GM23338 (cell line): ENCODE measurements at places on chromosomes 4 and X.

DNA sequence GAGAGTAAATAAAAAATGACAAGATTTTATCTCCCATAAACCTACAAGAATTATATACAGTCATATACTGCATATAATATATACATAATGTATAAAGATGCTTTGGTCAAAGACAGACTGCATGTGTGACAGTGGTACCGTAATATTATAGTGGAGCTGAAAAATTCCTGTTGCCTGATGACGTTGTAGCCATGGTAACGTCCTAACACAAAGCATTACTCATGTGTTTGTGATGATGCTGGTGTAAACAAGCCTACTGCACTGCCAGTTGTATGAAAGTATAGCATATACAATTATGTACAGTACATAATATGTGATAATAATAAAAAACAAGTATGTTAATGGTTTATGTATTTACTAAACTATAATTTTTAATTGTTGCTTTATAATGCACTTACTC is 245.2 kb upstream of the CENPE start:
- DNase-seq: no peak

- no peak for DNase-seq
These were observed 102.9 kb downstream of the COX18 start for GRCh38 chr4:72966652-72967051.

GRCh38 chr4:124144238-124144654 is 568.3 kb downstream of the ANKRD50 start:
- no peak for DNase-seq

DNA sequence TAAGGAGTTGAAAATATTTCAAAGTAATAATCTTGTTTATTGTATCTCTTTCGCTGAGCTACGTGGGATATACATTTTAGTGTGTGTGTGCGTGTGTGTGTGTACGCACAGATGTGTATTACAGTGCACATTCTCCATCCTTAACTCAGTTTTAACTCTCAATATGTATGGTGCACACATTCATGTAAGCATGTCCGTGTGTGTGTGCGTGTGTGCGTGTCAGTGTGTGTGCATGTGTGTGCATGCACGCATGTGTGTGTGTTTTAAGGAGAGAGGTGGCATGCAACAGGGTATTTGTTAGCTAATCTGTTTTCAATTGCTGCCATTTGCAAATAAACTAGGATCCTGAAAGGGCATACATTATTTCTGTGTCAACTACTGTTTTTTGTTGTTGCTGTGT is 264.9 kb upstream of the CXorf51A start:
- no peak for DNase-seq

DNA sequence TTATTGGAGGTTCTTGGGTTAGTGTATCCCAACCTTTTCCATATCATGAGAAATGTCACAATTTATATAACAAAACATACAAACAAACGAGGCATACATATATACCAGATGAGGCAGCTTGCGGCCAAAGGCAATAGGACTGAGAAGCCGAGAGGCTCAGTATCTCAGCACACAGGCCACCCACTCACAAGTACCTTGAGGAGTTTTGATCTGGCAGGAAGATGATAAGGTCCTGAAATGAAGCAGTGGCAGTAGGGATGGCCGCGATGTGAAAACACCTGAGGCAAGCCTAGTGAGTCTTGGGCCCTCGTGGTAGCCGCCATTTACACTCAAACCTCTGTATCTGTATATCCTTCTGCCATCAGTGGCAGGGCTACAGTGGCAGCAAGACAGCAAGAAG is 55.3 kb upstream of the PRPS1 start:
- no peak for DNase-seq

GRCh38 chr4:123510659-123511058 is 114.1 kb downstream of the SPRY1 start:
- DNase-seq: no peak

DNA sequence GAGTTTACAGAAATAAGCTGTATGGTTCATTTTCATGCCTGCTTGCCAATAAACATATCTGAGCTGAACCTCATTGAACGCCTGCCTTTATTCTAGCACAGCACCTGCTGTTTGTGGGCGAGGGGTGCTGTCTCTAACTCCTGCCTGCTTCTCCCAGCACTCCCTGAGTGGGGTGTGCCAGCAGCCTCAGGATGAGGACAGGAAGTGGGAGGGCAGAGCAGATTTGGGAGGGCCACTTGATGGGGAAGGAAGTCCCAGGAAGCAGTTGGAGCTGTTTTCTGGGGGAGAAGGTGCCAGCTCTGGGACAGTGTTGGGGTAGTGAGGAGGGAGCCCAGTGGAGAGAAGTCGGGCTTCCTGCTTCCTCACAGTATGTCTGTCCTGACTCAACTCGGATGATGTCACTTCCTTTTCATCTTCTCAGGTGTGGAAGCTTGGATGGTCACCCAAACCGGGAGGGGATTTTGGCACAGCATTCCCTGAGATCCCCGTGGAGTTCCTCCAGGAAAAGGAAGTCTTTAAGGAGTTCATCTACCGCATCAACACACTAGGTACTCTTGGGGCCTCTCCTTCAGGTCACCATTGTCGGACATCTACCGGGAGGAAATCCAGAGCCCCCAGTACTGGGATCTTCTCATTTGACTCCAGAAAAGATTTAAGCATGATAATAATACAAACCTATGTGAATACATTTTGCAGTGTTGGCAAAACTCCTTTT is 29.0 kb upstream of the MSANTD1 start:
- DNase-seq: no peak

DNA sequence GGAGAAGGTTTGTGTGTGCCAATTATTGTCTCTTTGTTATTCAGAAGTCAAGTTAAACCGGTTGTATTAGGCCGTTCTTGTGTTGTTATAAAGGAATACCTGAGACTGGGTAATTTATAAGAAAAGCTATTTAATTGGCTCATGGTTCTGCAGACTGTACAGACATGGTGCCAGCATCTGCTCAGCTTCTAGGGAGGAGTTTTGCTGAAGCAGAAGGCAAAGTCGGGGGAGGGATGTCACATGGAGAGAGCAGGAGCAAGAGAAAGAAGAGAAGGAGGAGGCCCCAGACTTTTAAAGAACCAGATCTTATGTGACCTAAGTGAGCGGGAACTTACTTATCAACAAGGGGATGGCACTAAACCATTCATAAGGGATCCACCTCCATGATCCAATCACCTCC is 349.3 kb upstream of the PCDH18 start:
- no peak for DNase-seq

DNA sequence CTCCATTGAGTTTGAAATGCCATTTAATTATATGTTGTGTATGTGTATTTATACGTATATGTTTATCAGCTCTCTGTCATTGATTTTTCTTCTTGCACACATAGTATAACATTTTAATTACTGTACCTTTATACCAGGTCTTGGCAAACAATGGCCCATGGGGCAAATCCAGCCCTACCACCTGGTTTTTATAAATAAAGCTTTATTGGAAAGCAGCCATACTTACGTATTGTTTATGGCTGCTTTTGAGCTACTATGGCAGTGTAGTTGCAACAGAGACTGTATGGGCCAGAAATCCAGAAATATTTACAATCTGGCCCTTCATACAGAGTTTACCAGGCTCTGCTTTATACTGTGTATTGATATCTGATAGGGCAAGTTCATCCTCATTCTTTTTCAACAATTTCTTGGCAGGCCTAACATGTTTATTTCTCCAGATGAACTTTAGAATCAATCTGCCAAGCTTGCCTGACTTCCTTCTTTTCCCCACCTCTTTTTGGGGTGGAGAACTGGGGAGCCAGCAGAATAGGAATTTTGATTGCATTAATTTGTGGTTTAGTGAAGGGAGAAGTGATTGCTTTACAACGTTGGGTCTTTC is 15.8 kb downstream of the DCUN1D4 start:
- no peak for DNase-seq

- no peak for DNase-seq
These were observed 23.1 kb upstream of the NAP1L5 start for GRCh38 chr4:88720451-88721428.

DNA sequence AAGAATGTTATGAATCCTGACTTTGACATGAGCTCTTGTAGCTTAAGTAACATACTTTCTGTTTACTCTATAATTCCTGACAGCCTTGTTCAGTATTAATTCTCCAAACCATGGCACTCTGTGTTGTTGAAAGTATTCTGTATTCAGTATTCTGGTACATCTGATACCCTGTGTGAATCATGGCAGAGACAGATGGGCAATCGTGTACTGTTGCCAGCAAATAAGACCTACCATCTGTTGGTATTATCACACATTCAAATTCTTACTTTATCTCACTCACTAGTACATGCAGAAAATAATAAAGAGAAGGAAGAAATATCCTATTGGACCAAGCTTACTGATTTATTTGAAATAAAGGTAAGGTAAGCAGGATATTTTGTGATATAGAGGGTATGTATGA is 7.9 kb downstream of the MBTPS2 start:
- no peak for DNase-seq

DNA sequence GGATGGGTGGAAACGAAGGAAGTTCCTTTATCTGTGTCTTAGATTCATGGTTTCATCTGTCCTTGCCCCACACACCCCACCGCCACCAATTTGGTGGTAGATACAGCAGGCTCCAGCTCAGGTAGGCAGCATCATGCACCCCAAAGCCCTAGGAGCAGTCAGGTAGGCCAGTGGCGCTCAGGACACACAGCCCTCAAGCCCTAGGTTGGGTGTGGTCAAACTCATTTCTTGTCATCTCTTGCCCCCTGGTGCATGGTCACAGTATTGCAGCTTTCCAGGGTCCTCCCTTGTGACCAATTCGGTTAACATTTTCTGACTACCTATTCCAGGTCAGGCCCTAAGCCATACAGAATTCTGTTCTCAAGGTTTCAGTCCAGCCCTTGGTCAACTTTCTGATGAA is 14.5 kb upstream of the PRRG3 start:
- peak; percentile 75 for DNase-seq

DNA sequence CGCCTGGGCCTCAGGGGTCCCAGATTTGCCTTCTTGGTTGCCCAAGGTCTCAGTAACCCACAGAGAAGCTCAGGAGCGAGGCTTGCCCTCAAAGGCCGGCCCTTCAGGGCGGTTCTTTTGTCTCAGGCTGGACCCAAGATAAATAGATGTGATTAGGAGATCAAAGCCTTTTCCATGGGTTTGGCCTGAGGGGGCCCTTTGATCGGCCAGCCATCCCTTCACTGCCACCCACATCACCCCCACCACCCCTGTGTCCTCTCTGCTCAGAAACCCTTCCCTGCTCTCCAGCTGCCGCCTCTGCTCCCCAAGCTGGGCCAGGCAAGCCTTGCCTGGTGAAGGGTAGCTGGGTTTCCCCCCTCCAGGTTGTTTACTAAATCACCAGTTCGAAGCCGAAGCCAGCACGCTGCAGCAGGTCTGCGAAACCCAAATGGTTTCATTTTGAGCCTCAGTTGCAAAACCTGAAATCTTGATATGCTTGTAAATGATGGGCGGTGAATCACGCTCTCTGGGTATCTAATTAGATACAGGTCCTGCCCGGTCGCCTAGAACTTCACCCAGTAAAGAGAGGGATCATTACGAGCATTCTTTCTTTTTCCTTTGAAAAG is 202.6 kb upstream of the BCOR start:
- no peak for DNase-seq

- peak; percentile 4 for DNase-seq
These were observed 24.4 kb upstream of the DYNLT3 start for GRCh38 chrX:37871626-37872302.

DNA sequence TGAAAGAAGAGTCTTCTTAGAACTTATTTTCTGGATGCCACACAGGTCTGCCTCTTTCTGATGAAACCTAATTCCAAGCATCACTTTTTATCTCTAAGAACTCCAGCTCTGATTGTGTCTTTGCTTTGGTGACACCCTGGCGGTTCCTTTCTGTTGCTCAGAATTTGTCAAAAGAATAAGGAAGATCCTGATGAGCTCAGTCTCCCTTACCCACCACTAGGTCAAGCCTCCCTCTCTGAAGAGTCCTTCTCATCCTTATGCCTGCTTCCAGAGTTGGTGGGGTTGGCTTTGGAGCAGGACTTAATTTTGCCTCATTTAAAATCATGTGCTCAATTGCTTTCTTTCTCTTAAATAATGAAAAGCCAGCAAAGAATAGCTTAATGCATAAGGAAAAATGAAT is 31.5 kb upstream of the RPL34 start:
- DNase-seq: no peak

DNA sequence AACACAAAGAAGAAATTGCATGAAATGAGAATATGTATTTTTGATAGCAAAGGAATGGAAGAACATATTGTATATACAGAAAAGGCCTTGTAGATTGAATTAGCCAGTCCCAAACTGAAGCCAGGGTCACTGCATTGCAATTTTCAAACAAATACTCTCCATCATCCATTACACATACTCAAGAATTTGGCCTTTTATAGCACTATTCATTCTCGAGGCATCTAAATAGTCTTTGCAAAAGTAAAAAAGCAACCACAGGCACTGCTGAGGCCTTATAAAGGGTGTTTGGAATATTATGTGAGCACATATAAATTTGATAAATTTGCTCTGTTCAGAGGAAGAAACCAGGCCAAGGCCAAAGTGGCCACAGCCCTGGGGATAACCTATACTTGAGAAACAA is 123.0 kb downstream of the ZNF827 start:
- DNase-seq: no peak

DNA sequence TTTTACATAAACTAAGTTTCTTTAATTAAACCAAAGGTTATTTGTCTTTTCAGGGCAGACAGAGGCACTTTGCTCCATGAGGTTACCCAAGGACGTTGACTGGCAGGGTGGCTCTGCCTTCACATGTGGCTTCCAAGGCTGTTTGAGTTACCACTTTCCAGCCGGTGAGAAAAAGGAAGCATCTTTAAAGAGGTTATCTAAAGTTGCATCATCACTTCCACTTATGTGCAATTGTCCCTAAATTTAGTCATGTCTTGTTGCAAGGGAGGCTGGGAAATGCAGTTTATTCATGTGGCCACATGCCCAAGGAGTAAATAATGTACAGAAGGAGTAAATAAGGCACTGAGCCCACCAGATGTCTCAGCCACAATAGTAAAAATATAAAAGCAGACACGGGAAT is 29.0 kb upstream of the RAP1GDS1 start:
- DNase-seq: no peak

DNA sequence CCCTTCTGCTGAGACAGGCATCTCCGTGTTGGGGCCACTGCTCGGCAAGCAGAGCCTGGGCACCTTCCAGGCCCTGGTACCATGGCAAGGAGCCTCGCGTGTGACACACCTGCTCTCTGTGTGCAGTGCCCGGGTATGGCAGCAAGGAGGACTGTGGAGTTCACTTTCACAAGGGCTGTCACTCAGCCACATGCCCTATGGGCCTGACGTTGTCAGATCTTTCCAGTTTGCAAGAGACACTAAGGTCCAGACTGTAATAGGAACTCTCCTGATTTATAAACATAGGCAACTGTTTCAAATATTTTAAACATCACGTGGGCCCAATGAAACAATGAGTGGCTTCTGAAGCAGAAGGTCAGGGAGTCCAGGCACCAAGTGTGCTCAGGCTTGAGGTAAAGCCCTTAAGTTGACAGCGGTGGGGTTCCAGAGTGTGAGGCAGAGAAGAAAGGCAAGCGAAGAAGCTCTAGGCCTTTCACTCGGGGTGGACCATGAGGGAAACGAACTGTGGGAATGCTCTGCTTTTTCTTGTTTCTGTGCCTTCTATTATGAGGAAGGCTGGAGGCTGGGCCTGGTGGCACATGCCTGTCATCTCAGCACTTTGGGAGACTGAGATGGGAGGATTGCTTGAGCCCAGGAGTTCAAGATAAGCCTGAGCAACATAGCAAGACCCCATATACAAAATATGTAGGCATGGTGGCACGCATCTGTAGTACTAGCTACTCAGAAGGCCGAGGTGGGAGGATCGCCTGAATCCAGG is 108.6 kb upstream of the TRIM2 start:
- DNase-seq: no peak
